ENCODE measurements at places on chromosomes 2 and 18. TPM values are rescaled to one million over a fixed set of nuclear protein-coding genes. Genes with fewer than 3 reads are reported as not detected.

Gene TMEFF2
- polyA plus RNA-seq, result 19.2 TPM

Gene ANKRD30B
- 0.14 TPM for polyA plus RNA-seq

Gene ASB18
- 0.06 TPM for polyA plus RNA-seq

Gene QPCT
- 11.5 TPM for polyA plus RNA-seq

Gene NPAS2
- polyA plus RNA-seq, result 11.7 TPM

Gene FABP1
- 18.6 TPM for polyA plus RNA-seq

Gene ANKRD29
- polyA plus RNA-seq, result 0.99 TPM

Gene HJURP
- polyA plus RNA-seq, result 17.3 TPM

Gene ZNG1B
- 66.3 TPM for polyA plus RNA-seq

Gene IL36G
- polyA plus RNA-seq, result 0.25 TPM

Gene HTR2B
- polyA plus RNA-seq, result 12.5 TPM

Gene CYRIA
- 3.3 TPM for polyA plus RNA-seq

Gene UGT1A4
- polyA plus RNA-seq, result not detected

Gene ARHGEF4
- polyA plus RNA-seq, result 9.0 TPM

Gene COL3A1
- polyA plus RNA-seq, result 802 TPM

Gene CHRNG
- polyA plus RNA-seq, result 1.4 TPM

Gene C1QL2
- polyA plus RNA-seq, result not detected

Gene CCDC74B
- polyA plus RNA-seq, result 26.2 TPM

DNA sequence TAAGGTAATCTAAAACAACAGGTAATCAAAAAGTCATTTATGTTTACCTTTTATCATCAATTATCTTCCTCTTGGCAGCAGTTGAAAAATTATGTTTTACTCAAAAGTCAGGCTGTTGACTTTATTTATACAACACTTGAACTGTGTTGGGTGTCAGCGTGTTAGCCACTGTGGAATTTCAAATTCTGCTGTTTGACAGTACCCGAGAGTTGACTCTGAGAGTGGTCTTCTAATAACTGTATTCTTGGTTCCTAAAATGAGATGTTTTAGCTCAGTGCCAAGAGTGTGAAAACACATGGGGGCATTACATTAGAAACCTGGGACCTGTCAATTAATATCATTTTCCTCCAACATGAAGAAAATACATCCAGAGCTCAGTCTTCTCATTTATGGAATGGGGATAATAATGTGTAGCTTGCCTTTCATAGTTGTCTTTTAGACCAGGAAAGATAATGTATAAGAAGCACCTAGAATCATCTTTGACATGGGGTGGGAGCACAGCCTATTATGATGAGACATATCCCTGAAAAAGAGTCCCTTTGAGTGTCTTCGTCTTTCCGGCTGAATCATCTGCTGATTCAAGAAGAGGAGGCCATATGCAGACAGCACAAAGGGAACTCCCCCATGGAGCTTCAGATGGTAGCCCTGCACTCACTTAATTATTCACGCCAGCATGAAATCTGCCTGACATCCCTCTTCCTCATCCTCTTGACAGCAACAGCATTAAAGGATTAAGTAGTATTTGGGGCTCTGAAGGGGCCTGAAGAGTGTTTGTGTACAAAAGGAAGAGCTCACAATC lies 89.1 kb downstream of the AFF3 start:
- DNase-seq, result no peak

DNA sequence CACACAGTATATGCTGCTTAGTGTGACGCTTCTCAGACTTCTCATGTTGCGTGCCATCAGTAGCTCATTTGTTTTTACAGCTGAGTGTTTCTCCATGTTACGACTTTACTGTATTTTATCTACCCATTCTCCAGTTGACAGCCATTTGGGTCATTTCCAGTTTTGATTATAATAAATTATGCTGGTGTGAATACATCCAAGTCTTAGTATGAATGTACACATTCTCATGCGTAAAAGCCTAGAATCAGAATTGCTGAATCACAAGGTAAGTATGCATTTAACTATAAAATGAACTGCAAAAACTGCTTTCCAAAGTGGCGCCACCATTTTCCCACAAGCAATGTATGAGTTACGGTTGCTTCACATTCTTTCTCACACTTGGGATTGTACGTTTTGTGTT lies 184.2 kb upstream of the SLC35G4 start:
- no peak for DNase-seq

DNA sequence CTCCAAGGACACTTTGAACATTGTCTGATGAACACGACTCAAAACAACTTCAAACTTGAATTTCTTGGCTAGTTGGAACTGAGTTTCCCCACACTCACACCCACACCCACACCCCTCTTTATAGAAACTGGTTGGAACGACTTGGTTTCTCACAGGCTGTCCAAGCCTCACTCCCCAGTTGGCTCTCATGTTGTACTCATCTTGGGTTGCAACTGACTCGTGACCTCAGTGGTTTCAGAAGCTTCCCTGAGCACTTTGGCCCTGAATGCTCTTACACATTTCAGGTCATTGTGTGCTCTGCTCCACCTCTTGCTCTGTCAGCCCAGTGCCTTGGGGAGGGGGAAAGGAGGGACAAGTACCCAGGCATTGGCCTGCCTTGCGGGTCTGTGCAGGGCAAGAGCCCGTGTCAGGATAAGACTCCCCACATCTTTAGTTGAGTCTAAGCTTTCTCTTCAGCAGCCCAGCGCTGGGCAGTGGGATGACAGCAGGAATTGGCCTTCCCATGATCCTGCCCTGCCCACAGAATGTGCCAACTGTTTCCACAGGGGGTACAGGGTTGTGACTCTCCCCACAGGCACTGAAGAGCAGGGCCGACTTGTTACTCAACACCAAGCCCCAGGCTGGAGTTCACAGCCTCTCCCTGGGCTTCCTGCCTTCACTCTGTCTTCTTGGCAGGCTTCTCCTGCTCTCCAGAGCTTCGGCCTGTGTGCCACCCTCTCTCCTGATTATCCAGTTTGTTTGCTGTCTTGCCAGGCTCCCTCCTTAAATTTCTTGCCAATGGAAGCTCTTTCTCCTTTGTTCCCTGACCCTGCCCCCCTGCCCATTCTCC lies 104.6 kb downstream of the RTN4 start:
- DNase-seq, result no peak

- no peak for DNase-seq
Measured at GRCh38 chr2:131543385-131543891, 15.8 kb downstream of the CCDC74A start.

DNA sequence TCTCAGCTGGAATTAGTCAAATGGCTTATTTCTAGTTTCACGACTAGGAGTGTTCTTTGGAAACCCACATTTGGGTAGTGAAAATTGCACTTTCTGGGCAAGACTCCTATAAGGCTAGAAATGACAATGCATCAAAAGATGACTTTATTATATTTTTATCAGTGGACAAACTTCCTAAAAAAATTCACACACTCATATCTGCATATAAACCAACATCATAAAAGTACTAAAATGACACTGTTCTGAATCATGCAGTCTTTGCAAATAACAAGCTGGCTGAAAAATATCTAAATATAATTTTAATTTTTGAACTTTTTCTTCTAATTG lies 17.6 kb downstream of the MXD1 start:
- no peak for DNase-seq

DNA sequence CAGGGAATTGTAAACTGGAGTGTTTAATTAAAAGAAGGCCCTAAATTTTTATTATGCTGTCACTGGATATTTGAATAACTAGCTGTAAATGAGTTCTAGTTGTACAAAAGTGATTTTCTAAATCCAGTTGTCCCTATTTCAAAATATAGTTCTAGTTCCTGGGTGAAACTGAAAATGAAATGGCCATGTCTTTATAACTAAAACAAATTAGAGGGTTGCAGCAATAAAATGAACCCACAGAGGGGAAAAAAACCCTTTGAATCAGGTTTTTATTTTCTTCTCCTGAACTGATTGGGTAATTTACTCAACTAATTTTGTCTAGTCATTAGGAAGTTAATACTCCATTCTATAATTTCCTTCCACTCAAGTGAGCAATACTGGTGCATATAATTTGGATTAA lies 55.6 kb upstream of the MAP4K3 start:
- DNase-seq, result no peak

DNA sequence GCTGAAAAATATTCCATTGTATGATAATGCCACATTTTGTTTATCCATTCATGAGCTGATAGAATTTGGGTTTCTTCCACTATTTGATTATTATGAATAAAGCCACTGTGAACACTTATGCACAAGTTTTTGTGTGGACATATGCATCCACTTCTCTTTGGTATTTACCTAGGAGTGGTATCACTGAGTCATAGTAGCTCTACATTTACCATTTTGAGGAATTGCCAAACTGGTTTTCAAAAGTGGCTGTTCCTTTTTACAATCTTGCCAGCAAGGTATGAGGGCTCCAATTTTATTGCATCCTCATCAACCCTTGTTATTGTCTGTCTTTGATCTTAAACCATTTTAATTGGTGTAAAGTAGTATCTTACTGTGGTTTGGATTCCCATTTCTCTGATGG lies 13.3 kb upstream of the EHBP1 start:
- no peak for DNase-seq

- DNase-seq, result no peak
Measured at GRCh38 chr2:174603280-174603679, 5.7 kb upstream of the WIPF1 start.

- DNase-seq, result no peak
Measured at GRCh38 chr18:29123706-29124530, 947.0 kb upstream of the CDH2 start.

GRCh38 chr2:230262246-230262645 lies 36.7 kb downstream of the SP140 start:
- no peak for DNase-seq

GRCh38 chr2:54479424-54479823 lies 23.3 kb downstream of the SPTBN1 start:
- no peak for DNase-seq

DNA sequence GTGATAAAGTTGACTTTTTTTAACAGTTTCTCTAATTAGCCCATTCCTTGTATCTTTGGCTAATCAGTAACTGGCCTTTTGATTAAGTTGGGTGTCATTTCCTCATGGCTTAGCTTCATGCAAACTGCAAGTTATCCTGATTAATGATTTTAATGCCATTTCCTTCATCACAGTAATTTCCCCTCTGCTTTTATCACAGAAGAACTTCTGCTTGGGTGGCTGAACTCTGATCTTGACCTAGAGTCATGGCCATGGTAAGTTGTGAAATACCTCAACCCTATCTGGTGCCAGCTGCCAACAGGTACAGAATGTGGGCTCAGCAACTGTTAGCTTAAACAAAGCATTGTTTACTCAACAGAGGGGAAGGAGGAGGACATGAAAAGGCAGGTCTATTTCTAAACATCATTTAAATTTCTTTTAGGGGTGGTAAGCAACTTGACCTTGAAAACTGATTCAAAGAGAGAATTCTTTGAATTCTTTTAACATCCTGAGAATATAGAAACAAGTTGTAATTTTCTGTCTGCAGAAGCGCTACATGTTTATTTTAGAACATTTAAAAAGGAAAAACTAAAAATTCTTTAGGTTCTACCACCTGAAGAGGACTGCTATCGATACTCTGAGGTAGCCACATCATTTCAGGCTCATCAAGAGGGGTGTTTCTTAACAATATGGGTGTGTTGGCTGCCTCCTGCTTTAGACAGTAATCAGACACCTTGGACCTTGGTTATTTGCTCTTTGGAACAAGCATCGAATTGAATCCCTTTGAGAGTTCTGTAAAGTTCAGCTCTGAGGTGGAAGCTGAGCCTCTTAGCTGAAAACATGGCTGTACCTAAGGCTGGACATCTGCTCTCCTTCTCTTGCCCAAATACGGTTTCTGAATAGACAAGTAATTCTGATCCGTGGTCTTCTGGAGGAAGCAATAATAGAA lies 39.7 kb downstream of the ANXA4 start:
- no peak for DNase-seq

GRCh38 chr2:187299122-187299906 lies 148.7 kb downstream of the CALCRL start:
- DNase-seq, result no peak

GRCh38 chr18:75106746-75107145 lies 102.2 kb downstream of the PTGR3 start:
- no peak for DNase-seq

GRCh38 chr2:204180649-204181048 lies 244.1 kb downstream of the ICOS start:
- no peak for DNase-seq

DNA sequence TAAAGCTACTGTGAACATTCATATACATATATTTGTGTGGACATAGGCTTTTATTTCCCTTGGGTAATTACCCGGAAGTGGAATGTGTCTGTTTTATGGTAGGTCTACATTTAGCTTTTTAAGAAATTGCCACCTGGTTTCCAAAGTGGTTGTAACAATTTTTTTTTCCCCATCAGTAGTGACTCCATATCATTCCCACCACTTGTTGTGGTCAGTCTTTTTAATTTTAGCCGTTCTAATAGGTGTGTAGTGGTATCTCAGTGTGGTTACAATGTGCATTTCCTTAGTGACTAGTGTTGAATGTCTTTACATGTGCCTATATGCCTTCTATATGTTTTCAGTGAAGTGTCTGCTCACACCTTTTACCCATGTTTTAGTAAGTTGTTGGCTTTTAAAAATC lies 60.3 kb upstream of the MAPRE3 start:
- DNase-seq, result no peak

GRCh38 chr2:105134081-105134480 lies 96.2 kb downstream of the MRPS9 start:
- DNase-seq, result no peak

GRCh38 chr2:117855886-117856285 lies 41.4 kb downstream of the DDX18 start:
- DNase-seq, result no peak

- no peak for DNase-seq
Measured at GRCh38 chr2:150620416-150620815, 132.9 kb upstream of the RND3 start.

DNA sequence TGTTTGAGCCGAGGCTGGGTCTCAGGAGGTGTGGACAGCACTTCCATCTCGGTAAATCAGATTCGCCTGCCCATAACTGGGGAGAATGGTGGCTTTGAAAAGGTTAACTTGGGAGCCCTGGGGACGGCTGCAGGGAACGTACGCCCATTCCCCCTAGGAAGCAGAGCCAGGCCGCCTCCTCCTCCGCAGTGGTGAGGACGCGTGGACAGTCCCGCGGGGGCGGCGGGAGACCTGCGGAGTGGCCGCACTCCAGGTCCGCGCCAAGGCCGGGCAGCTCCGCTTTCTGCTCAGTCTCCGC lies 845 bp upstream of the MYCN start:
- no peak for DNase-seq

Measured in left renal cortex interstitium (tissue), 4 donors.